Foreskin fibroblast (primary cell): ENCODE measurements at places on chromosomes 5 and 9.

DNA sequence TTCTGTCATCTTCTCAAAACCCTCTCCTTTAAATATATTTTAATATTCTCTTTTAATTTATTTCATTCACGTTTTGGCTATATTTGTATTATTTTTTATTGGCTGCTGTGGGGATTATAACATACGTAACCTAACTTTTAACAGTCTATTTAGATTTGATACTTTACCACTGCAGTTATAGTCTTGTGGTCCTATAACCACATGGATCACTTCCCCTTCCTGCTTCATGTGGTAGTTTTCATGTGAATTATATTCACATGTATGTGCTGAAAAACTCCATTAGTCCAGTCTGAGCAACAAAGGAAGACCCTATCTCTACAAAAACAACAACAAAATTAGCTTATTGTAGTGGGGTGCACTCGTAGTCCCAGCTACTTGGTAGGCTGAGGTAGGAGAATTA lies 34.3 kb downstream of the CENPP start:
- DNase-seq, result no peak

DNA sequence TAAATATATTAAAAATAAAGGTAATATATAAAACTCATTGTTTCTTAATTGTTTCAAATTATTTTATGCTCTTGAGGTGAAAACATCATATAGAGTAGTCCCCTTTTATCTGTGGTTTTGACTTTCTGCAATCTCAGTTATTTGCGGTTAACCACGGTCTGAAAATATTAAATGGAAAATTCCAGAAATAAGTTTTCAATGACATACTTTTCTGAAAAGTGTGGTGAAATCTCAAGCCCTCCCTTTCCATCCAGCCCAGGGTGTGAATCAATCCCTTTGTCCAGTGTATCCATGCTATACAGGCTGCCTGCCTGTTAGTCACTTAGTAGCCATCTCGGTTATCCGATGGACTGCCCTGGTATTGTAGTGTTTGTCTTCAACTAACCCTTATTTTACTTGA lies 546.7 kb upstream of the DMAC1 start:
- no peak for DNase-seq

DNA sequence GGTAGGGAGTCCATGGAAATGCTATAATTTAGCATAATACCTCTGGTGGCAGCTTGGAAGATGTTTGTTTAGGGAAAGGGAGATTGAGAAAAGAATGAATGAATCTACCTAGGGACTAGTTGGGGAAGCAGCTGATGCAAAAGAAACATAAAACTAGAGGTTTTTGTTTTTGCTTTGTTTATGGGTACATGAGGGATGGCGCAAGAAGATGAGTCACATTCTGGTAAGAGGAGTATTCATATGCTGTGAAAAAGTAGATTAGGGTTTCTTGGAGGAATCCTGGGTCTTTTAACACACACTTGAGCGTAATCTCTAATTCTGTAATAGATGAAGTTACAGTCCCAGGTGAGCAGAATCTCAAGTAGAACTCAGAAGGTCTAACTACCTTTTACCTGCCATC lies 17.1 kb downstream of the C9orf43 start:
- peak; percentile 41 for DNase-seq

DNA sequence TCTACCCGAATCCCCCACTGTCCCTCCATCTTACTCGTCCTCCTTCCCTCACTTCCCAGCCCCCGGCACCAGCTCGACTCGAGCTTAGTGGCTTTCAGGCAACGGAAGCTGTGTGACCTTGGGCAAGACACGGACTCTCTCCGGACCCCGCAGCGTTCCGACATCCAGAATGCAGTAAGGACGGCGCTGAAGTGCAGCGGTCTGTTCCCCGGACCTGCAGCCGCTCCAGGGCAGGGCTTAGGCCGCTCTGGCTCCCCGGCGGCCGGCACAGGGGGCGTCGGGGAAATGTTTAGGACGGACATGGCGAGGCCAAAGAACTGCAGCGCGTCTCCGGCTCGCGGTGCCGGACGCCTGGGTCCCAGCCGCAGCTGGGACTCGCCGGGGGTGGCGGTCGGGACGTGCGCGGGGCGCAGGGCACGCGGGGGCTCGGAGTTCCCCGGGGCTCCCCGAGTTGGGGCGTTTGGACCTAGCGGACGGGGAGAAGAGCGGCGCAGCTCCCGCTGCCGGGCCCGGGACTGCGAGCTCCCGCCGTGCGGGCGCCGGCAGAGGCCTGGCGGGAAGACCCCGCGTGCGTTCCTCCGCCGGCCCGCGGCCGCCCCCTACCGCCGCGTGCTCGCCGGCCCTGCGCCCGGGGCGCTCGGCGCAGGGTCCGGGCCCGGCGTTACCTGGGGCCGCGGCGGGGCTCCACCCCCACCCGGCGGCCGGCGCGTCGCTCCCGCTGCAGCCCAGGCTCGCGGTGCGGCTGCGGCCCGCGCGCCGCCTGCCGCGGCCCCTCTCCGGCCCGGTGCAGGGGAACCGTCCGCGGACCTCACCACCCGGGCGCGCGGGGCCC lies 5.6 kb upstream of the RNF44 start:
- DNase-seq, result no peak

GRCh38 chr5:173496129-173496882 lies 120.1 kb downstream of the BOD1 start:
- no peak for DNase-seq

DNA sequence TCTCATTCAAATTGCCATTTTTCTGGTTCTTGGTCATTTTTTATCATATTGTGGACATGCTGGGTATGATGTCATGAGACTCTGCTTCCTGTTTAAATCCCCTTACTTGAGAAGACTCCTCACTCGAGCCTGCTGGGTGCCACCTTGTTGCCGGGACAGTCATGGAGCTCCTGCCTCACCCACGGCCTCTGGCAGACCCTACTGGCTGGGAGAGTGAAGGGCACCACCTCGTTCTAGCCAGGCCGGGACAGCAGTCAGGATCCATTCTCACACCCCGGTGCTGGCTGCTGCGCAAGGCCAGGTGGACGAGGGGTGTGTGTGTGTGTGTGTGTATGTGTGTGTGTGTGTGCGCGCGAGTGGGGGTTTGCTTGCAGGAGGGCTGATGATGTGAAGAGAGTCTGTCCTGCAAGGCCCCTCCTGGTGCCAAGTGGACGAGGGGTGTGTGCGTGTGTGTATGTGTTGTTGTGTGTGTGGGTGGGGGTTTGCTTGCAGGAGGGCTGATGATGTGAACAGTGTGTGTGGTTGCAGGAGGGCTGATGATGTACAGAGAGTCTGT lies 4.4 kb downstream of the CEP72 start:
- DNase-seq, result no peak

DNA sequence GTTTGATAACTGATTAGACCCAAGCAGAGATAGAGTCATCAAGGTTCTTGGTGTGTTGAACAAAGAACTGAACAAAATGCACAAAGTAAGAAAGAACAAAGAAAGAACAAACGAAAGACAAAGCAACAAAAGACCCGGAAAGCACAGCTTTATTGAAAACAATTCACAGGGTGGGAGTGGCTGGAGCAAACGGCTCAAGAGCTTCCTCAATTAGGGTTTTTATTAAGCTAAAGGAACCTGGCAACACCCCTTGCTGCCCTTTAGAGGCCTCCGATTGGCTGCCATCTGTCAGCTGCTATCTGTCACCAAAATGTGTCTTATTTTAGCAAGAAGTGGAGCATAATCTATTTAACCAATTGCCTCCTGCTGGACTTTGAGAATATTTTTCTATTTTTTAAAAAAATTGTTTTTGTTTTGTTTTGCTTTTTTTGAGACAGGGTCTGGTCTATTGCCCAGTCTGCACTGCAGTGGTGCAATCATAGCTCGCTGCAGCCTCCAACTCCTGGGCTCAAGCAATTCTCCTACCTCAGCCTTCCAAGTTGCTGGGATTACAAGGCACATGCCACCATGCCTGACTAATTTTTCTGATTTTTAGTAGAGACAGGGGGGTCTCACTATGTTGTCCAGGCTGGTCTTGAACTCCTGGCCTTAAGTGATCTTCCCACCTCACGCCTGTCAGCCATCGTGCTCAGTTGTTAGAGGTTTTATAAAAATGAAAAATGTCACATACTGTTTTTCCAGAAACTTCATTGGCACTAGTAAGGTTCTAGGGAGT lies 7.7 kb upstream of the ABO start:
- no peak for DNase-seq

- no peak for DNase-seq
Observed at GRCh38 chr5:159262472-159262858, 625 bp upstream of the UBLCP1 start.

DNA sequence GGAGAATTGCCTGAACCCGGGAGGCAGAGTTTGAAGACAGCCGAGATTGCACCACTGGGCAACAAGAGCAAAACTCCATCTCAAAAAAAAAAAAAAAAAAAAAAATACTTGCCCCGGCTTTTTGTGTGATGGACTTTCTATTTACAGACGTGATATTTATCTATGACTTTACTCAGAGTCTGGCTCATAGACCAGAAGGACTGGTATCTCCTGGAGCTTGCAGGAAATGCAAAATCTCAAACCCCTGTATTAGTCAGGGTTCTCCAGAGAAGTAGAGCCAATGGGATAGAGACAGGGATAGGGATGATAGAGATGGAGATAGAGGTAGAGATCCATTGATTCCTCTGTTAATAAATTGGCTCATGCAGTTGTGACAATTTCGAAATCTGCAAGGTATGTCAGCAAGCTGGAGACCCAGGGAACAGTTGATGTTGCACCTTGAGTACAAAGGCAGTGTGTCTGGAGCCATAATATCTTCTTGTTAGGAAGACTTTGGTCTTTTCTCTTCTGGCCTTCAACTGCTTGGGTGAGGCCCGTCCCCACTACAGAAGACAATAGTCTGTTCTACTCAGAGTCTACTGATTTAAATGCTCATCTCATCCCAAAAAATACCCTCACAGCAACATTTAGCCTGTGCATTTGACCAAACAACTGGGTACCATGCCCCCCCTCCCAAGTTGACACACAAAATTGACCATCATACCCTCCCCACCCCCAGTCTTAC lies 195.4 kb upstream of the MSX2 start:
- no peak for DNase-seq

DNA sequence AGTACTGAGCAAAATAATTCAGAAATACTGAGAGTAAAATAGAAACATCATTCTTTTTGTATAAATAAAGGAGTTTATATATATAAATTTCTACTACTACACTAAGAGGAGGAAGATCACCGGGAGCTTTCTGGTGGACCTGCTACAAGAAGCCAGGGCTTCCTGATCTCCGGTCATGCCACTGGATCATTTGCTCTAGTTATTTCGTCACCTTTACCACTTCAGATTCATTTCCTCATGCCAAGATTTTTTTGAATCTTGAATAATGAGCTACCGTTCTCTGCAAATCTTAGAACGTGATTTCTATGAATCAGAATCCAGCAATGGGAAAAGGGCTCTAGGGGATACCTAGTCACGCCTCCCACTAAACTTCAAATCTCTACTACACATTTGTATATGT lies 51.9 kb upstream of the TBC1D9B start:
- no peak for DNase-seq

GRCh38 chr5:138336952-138337684 lies 948 bp upstream of the FAM53C start:
- peak; percentile 65 for DNase-seq

GRCh38 chr9:108933231-108933717 lies 650 bp downstream of the ELP1 start:
- peak; percentile 20 for DNase-seq

GRCh38 chr5:93790401-93790800 lies 49.0 kb upstream of the POU5F2 start:
- DNase-seq, result peak; percentile 62

- DNase-seq, result no peak
Observed at GRCh38 chr9:36770025-36770424, 197.3 kb downstream of the MELK start.

DNA sequence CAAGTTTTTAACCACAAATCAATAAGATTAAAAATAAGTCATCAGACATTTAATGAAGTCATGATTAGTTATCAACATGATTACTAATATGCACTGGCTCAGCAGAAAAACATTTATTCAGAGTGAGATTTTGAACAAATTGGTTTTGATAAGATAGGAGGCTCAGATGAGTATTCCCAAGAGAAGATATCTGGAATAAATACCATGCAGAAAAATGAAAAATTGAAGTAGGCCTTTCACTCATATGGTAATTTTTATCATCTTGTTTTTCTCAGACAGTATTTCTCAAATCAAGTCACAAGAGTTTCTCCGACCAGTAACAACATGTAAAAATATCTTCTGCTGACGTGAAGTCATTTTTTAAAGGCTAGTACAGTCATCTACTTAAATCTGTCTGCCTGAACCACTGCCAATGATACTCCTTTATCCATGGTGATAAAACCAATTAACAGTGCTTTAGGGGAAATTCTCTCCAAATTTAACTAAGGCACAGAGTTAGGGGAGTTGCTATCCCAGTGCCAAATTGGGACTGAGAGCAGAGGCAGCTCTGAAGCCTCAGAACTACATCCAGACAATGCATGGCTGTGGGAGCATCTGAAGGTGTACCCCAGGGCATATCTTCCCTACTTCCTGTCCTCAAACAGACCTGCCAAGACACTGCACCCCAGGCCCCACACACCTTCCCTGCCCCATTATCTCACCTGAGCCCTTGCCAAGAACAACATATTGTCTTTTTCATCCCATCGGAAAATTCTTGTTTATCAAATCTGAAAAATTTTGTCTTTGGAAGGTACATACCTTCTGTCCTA lies 105.5 kb upstream of the TSLP start:
- DNase-seq, result peak; percentile 28

GRCh38 chr5:69202497-69202896 lies 13.1 kb downstream of the CENPH start:
- DNase-seq, result no peak

DNA sequence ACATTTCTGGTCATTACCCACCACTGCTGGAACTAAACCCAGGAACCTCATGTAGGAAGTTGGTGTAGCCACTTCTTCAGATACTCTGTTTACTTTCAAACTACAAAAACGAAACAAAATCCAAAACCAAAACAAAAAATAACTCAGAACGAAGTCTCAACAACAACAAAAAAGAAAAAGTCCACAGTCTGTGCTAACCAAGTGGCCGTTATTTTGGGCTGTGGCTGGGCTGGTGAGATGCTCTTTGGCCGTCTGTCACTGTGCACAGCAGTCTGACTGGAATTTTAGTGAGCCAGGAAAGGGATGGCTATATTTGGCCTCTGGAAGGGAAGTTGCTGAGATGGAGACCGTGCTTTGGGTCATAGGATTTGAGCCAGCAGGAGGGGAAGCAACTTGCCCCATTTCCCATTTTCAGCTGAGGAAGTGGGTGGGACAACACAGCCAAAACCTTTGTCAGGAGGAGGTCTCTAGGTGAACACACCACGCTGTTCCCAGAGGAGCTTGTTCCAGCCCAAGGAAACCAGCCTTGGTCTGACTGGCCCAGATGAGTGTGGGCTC lies 334.1 kb downstream of the ZSWIM6 start:
- DNase-seq, result no peak

GRCh38 chr9:14516656-14517055 lies 176.6 kb downstream of the ZDHHC21 start:
- DNase-seq, result no peak

GRCh38 chr9:109950710-109951443 lies 170.9 kb downstream of the PALM2AKAP2 start:
- no peak for DNase-seq

DNA sequence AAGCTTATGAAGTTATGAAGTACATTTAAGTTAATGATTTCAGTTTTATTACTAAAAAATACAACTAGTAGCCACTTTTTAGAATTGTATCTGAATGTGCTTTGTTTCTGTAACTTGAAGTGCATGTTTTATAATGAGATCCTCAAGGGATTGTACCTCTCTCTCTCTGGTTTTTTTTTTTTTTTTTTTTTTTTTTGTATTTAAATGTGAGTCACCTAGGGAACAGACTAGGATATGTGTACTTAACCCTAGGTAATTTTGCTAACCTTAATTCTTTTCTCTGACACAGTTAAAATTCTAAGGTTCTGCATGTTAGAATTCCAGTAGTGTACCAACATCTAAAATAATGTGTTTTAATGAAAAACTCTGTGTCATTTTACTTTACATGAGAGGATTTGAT lies 59.5 kb downstream of the CDC42SE2 start:
- DNase-seq, result no peak
